ENCODE measurements at places on chromosomes 7 and 10.

DNA sequence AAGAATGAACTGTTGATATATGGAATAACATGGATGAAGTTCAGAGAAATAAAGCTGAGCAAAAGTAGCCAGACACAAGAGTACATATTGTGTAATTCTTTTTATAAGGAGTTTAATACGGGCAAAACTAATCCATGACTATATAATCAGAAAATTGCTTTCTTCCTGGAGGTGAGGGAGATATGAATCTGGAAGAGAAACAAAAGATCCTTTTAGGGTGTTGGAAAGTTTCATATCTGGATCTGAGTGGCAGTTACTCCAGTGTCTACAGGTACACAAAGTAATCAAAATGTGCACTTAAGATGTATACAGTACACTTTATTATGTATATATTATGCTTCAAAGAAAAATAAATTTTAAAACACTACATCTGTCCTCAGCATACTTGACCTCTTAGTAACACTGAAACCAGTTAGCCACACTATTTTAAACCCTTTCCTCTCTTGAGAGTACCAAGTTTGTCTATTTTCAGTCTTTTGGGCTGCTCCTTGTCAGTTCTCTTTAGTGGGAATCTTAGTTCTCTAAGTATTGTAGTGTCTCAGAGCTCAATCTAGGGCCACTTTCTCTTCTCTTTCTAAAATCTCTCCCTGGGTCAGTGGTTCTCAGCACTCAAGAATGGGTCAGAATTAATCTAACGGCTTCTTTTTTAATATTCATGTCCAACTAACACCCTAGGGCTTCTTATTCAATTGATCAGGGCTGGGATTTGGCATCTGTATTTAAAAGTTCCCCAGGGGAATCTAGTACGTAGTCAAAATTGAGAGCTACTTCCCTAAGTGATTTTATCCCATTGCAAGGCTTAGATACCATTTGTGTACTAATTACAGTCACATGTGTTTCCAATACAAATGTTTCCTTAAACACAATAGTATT lies 4.3 kb upstream of the LIPF start:
- no peak for DNase-seq

GRCh38 chr10:100516847-100517246 lies 2.8 kb downstream of the SEC31B start:
- peak; percentile 61 for DNase-seq

GRCh38 chr7:67470256-67470751 lies 473.7 kb downstream of the TYW1 start:
- no peak for DNase-seq

- DNase-seq: no peak
Measured at GRCh38 chr7:96297876-96298275, 24.0 kb downstream of the SLC25A13 start.

- DNase-seq: peak; percentile 80
Measured at GRCh38 chr10:71462062-71462935, 65.6 kb downstream of the CDH23 start.

- no peak for DNase-seq
Measured at GRCh38 chr10:49837685-49838084, 75.6 kb upstream of the OGDHL start.

DNA sequence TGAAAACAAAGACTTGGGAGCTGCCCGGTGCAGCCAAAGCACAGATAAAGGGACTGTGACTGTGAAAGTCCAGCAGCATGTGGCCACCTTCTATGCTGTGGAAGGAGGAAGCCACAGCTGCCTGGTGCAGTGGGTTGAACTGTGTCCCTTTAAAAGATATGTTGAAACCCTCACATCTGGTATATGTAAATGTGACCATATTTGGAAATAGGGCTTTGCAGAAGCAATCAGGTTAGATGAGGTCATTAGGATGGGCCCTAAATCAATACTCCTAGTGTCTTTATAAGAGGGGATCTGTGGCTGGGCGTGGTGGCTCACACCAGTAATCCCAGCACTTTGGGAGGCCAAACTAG lies 136.9 kb downstream of the GLI3 start:
- DNase-seq: no peak

- no peak for DNase-seq
Measured at GRCh38 chr7:90251304-90251635, 6.3 kb downstream of the CFAP69 start.

DNA sequence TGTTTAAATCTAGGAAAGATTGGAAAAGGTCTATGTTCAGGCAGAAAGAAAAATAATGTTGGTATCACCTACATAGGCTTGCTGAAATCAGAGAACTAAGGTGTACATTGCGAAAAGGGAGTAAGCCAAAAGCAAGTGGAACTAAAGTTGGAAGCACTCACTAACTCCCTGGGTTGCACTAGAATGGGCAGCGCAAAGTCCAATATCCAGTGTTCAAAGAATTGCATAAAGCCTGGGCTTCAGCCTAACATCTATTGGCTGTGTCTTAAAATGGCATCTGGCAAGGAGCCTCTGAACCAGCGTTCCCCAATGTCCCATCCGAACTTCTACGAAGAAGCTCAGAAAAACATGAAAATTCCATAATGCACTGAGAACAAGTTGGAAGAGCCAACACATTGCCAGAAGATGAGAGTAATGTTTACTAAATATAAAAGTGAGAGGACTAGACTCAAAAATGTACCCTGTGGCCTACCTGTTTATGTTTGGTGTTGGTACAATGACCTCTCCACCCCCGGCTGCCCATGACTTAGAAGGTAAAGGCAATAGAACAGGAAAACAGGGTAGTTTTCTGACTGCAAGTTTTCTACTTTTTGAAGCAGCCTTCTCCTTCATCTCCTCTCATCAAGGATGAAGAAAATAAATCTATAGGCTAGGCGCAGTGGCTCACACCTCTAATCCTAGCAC lies 275.9 kb upstream of the GHITM start:
- no peak for DNase-seq

- no peak for DNase-seq
Measured at GRCh38 chr10:15155978-15156656, 12.4 kb downstream of the NMT2 start.

DNA sequence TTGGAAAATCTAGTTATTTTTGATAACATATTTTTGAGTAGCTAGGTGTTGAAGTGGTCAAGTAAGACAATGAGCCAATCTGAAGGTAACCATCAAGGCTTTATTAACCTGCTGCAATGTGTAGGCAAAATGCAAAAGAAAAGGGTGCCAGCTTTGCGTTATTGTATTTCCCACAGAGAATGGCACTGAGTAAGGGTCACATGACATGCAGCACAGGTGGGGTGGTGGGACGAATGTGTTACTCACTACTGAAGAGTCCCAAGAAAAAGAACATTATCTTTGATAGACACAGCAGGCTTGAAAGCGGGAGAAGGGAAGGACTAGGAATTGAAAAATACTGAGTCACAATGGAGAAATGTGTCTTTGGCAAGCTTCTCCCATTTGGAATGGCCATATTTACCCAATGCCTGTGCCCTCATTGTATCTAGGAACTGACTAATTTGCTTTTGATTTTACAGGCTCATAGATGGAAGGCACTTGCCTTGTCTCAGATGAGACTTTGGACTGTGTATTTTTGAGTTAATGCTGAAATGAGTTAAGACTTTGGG lies 898.6 kb upstream of the POT1 start:
- DNase-seq: no peak

- DNase-seq: no peak
Measured at GRCh38 chr7:157495594-157495993, 158.8 kb downstream of the DNAJB6 start.

DNA sequence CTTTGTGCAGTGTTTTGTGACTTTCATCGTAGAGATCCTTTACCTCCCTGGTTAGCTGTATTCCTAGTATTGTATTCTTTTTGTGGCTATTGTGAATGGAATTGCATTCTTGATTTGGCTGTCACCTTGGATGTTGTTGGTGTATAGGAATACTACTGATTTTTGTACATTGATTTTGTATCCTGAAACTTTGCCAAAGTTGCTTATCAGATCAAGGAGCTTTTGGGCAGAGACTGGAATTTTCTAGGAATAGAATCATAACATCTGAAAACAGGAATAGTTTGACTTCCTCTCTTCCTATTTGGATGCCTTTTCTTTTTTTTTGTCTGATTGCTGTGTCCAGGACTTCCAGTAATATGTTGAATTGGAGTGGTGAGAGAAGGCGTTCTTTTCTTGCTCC lies 283.8 kb upstream of the LRGUK start:
- DNase-seq: no peak

GRCh38 chr10:126376956-126377355 lies 11.3 kb downstream of the ADAM12 start:
- DNase-seq: no peak

- DNase-seq: peak; percentile 93
Measured at GRCh38 chr7:10889266-10889898, 84.3 kb upstream of the PHF14 start.

GRCh38 chr10:22611425-22612115 lies 102.8 kb downstream of the PIP4K2A start:
- no peak for DNase-seq

DNA sequence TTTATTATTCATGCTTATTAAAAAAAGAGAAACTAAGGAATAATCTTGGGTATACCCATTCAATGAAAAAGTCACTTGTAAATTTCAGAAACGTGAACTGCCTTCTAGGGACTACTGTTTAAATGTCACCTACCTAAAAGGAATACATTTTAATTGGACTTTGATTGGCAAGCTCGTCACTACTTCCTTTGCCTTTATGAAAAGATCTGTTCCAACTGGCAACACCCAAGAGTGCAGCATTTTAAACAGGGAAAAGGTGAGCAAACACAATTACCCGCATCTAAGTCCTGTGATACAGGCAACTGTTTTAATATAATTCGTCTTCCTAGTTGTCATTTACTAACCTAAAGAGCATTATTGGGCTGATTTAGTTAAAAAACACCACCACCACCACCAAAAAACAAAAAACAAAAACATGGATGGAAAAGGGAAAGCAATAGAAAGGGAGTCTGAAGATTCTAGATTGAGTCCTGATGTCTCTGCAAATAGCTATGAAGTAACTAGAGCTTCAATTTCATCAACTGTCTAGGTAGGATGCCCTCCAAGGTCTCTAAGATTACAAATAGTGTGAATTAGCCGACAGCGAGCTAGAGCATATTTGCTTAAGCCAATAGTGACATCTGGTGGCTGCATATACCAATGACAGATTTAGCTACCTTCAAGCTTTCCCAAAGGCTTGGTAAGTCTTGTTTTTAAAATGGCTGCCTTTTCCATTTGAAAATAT lies 33.8 kb upstream of the ICA1 start:
- peak; percentile 95 for DNase-seq

GRCh38 chr10:4024027-4024426 lies 239.0 kb upstream of the KLF6 start:
- no peak for DNase-seq

DNA sequence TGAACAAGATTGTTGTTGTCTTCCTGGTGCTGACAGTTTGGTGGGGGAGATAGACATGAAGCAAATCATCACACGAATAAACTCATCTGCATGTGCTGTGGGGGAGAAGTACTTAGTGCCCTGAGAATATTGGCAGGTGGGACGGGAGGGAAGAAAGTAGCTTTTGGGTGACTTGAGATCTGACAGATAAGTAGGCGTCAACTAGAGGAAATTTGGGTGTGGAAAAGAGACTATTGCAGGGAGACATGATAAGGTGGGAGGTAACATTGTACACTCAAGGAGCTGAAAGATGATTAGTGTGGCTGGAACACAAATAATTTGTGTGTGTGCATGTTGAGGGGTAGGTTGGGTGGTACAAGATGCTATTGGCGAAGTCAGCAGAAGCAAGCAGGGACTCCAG lies 30.1 kb downstream of the CNNM2 start:
- DNase-seq: no peak

- no peak for DNase-seq
Measured at GRCh38 chr7:106104721-106105260, 7.3 kb downstream of the SYPL1 start.

GRCh38 chr7:78213402-78213801 lies 414.8 kb downstream of the PHTF2 start:
- DNase-seq: no peak

GRCh38 chr7:15086131-15086611 lies 183.6 kb upstream of the DGKB start:
- DNase-seq: no peak

- DNase-seq: no peak
Measured at GRCh38 chr7:48365010-48365409, 193.8 kb downstream of the ABCA13 start.

GRCh38 chr10:132164761-132165278 lies 21.9 kb upstream of the DPYSL4 start:
- DNase-seq: no peak

- DNase-seq: peak; percentile 53
Measured at GRCh38 chr7:154744256-154744860, 258.6 kb downstream of the PAXIP1 start.

DNA sequence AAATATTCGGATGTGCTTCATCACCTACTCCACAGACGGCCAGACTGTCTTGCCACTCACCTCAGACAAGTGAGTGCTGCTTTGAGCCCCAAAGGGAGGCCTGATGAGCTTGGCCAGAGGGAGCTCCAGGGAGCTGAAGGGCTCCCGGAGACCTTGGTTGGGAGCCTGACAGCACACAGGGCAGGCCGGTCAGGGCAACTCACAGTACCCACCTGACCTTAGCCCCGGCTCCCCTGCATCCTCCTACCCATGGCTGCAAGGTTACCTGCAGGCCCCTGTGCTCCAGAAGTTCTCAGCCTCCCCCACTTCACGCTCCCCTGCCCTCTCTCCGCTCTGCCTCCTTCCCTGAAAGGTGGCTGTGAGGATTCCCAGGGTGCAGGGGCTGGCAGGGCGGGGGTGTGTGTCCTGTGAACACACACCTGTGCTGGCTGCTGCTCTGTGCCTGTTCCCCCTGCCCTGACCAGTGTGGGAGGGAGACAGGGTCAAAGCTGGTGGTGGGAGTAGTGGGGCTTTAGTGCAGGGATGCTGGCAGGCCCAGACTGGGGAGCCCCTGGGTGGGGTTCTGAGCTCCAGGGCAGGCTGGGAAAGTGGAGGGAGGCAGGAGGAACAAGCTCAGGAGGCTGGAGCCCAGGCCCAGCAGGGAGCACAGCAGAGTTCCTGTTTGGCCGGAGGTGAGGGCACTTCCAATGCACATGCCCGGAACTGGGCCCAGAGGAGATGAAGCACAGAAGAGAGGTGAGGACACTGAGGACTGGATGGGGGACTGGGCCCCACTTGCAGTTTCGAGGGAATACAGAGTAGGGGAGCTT lies 7.2 kb downstream of the ANTXRL start:
- peak; percentile 13 for DNase-seq

- DNase-seq: no peak
Measured at GRCh38 chr10:44385026-44385695, at the start of gene CXCL12. CXCL12 (minus strand) TSS chr10:44385097; CDS start chr10:44385005, 92 bp downstream.

DNA sequence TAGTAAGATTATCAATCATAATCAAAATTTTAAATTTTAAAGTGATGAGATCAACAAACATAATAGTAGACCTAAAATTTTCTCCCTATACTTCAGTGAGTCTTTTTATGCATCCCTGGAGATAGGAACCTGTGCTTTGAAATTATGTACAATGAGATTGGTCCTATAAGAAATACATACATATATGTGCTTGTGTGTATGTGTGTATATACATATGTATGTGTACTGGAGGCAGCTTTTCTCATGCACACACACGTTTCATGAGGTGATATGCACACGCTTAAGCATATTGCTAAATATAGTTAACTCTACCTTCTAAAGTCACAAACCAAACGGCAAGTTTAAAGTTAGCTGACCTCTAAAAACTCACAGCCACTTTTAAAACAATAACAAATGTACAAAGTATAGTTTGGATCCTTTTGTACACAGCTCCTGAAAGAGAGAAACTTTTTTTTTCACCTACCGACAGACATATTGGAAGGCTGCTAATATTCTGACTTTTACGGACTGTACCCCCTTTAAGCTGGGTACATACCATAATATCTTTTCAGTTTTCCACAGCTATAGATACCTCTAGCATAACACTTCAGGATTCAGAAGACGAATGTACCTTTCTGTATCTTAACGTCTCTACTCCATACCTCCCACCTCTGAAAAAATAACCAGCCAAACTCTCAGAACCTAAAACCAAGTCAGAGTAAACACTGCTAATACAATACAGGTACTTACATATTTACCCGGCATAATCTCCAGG lies 3.3 kb downstream of the ITGB1 start:
- no peak for DNase-seq
